NCI-H226 (cell line): ENCODE measurements at places on chromosomes 7 and 10.

GRCh38 chr7:137984181-137985041 lies 17.5 kb downstream of the CREB3L2 start:
- DNase-seq = no peak

DNA sequence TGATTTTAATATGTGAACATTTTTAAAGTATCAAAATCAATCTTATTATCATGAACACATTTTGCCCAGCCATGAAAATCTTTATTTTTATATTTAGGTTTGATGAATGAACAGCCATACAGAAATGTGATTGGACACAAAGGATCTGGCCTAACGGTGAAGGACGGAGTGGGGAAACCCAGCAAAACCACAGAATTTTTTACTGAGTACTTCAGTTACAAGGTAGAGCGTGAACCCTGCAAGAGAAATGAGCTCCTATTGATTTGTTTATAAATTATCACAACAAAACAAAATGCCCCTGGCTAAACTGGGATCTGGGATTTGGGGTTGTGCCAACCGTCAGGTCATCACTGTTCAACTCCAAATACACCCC lies 118.8 kb downstream of the JAZF1 start:
- no peak for DNase-seq

DNA sequence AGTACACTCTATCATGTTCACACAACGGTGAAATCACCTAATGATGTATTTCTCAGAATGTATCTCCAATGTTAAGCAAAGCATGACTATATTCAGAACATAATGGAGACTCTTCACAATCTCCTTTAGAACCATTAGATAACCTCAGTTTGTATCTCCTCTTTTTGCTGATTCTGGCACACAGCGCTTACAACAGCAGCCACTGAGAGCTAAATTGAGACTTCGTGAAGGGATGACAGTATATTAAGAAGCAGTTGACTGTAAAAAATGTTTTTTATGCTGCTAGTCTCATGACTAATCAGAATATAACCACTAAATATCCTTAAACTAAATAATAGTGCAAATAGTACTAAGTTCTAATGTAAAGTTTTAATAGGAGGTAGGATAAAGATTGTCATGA lies 46.9 kb downstream of the KMT2E start:
- DNase-seq = no peak

DNA sequence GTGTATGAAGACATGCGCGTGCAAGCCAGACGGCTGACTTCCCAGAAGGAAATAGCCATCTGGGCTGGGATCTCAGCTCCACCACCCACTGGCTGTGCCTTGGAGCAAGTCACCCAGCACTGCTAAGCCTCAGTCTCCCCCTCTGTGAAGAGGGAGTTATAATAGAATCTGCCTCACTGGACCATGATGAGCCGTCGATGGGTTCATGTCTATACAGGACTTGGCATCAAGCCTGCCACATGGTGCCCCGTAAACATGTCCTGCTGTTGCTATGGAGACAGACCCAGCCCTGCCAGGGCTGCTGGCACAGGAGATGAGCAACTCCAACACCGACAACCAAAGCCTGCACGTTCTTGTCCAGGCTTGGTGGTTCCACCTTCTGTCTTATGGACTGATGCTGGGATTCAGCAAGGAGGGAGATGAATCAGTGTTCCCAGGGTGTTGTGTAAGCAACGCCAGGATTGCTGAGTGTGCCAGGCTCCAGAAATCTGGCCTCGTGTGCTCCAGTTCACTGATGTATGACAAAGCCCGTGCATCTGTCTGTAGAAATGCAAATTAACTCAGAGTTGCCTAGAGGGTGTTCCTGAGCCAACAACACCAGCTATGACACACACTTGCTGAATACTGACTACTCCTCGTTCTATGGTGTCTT lies 5.6 kb downstream of the GPR15LG start:
- no peak for DNase-seq

DNA sequence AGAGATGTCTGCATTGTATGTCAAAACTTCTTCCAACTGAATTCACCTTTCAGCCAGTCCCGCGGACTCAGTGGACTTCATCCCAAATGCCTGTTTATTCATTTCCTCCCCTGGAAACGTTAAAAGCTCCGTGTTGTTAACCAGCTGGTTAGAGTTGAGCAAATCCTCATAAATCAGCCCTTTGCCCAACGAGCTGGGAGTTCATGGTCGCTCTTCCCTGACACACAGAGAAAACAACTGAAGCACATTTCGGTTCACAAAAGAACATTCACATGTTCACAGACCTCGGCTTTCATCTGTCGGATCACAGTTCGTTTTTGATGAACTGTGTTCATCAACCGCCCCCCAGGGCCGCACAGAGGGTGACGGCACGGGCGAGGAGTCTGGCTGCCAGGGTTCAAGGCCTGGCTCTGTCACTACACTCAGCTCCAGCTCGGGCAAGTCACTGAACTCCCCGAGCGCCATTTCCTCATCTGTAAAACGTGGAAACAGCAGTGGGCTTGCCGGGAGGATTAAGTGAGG lies 62.6 kb downstream of the GLI3 start:
- no peak for DNase-seq

GRCh38 chr7:12518920-12519681 lies 51.4 kb upstream of the SCIN start:
- DNase-seq = no peak

DNA sequence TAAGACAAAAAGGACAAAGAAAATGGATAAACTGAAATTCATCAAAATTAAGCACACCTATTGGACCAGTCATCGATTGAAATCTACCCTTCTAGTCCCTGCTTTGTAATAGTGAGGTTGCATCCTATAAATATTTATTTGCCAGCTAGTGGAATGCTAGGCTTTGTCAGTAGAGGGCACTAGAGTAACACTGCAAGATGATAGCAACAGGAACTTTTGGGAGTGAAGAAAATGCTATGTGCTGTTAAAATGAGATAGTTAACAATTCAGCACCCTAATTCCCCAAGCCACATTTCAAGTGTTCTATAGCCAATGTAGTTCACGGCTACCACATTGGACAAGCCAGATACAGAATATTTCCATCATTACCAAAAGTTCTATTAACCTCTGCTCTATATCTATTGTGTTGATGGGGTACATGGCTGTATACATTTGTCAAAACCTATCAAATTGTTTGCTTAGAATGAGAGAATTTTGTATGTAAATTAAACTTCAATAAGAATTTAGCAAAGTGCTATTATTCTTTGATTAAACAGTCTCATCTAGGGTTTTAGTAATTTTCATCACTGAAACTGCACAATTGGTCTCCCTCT lies 69.8 kb downstream of the LSMEM1 start:
- DNase-seq = peak; percentile 20

- DNase-seq = no peak
These were observed 80.0 kb upstream of the PRKAR2B start for GRCh38 chr7:106964466-106964865.

GRCh38 chr10:76255241-76255640 lies 823.8 kb downstream of the LRMDA start:
- DNase-seq = peak; percentile 65

DNA sequence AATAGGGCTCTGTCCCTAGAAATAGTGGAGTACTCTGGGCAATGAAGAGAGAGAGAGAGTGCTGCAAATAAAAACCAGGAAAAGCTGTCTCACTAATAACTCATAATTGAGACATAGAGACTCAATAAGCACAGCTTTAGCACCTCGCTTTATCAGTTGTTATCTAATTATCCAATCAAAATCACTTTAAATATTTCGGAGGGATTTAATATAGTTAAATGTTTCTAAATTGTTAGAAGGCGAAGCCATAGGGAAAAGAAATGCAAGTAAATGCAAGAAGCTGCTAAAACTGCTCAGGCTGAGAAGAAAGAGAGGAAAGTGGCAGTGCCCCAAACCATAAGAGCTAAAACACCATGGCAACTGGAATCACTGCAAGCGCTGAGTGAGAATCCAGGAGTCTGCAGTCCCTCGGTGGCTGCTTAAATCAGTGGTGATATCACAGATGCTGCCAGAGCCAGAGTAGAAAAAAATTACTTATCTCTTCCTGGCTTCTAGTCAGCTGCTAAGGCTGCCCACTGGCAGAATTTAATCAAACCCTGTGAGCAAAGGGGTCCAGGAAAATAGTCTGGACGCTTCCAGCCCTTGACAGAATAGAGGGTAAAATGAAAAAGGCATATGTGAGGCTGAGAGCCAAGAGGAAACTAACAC lies 150.4 kb upstream of the CHRM2 start:
- no peak for DNase-seq

- peak; percentile 90 for DNase-seq
These were observed 339.2 kb upstream of the PODXL start for GRCh38 chr7:131895541-131896164.

GRCh38 chr7:14960721-14961120 lies 58.2 kb upstream of the DGKB start:
- DNase-seq = no peak

GRCh38 chr10:124179308-124180043 lies 86.1 kb upstream of the CHST15 start:
- DNase-seq = no peak

DNA sequence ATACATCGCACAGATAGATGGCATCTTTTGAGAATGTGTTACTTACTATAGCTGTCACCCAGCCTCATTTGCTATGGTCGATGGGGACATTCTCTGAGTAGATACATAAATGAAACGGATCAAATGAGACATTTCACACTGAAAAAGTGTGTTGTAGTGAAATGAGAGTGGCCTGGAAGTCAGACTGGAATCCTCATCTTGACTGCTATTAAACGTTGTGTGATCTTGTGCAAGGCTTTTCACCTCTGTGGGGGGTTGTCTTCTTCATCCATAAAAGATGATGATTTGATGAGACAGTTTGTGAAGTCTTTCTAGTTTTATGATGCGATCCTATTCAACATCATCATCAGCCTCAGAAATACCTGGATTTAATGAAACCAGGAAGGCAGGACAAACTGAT lies 155.4 kb upstream of the MYO3A start:
- DNase-seq = no peak

DNA sequence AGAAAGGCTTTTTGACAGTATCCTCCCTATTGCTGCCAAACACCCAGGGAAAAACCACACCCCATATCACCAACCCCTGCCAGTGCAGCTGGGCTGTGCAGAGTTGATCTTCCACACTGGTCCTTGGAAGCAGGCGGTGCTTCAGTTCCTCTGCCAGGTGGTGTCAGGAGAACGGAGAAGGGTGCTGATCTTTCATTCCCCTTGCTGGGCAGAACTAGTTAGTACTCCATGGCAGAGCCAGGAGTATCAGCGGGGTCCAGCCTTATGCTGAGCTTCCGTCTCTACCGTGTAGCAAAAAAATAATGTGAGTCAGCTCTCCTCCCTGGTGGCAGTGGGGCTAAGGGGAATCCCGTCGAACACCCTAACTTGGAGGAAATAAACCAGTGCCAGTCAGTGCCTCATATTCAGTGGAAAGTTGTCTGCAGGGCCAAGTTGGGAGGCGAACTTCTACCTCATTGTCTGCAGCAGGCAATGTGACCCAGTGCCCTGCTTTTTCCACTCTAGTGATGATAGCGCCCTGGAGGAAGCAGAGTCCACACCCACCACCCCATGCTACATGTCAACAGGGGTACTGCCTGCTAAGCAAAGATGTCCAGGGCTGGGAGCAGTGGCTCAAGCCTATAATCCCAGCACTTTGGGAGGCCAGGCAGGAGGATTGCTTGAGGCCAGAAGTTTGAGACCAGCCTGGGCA lies 175.4 kb downstream of the AUTS2 start:
- peak; percentile 33 for DNase-seq

- DNase-seq = no peak
These were observed 453.2 kb downstream of the DPP6 start for GRCh38 chr7:154505362-154505761.

GRCh38 chr7:98949336-98950044 lies 71.2 kb downstream of the TRRAP start:
- no peak for DNase-seq

DNA sequence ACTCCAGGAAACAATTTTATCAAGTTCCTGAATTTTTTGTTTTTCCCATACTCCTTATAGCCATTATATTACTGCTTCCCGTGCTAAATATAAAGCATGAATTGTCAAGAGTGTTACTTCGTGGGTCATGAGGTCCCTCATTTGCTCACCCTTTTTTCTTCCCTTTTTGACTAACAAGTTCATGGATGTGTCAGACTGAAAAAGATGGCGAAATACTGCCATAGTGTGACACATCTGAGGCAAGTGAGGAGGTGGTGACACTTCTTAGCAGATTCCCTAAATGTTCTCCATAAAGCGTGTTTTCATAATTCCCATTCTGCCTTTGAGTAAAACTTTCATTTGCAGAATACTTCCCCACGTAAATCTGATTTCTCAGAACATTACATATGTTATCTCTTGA lies 269.6 kb upstream of the FZD1 start:
- DNase-seq = no peak

DNA sequence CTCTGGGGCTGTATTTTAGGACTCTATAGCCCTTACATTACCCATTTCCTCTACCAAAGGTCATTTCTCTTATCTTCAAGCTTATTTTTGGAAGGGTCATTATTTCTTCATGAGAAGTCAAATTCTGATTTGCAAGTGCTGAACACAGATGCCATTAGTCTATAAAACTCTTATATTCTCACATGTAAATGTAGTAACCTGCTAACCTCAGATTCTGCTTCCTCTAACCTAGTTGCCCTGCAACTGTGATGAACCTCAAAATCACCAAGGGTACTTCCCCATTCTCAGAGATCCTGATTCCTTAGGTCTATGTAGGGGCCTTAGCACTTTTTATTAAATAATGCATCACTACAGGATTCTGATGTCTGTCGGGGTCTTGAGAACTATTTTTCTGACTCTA lies 6.3 kb downstream of the FAS start:
- DNase-seq = no peak

- no peak for DNase-seq
These were observed 33.3 kb downstream of the ARHGAP19 start for GRCh38 chr10:97259119-97259518.

DNA sequence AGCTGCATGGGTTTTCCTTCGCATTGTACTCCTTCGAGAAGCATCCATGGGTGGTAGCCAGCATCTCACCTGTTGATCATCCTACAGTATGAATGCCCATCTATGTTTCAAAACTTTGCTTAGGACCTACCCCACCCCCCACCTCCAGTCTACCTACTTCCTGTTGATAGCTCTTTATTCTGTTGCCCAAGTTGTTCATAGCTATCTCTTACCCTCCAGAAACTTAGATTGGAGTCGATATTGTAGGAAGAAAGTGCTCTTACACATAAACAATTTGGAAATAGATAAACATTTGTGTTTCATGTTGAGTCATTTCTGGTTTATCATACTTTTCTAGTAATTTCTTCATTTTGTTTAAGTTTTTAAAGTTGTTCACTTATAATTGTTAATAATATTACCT lies 90.1 kb downstream of the FAS start:
- no peak for DNase-seq

DNA sequence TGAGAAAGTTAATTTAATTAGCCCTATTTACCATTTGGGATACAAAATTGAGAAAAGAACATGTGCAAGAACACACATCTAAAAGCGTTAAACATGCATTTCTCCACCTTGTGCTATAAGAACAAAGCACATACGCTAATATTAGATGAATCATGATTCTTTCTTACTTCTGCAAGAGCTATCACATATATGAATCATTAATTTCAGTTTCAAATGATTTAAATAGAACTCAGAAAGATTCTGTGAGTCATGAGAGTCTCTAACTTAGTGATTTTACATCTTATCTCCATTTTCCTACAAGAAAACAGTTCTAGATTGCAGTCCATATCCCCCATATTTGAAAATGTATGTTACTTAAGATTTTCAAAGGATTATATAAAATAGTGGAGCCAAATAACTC lies 173.9 kb downstream of the RNLS start:
- DNase-seq = no peak

GRCh38 chr7:157687845-157688532 lies 351.2 kb downstream of the DNAJB6 start:
- no peak for DNase-seq

GRCh38 chr10:5776881-5777197 lies 36.4 kb downstream of the GDI2 start:
- DNase-seq = peak; percentile 12
